ENCODE measurements at places on chromosomes 7 and 10.

GRCh38 chr10:85008488-85009184 lies 680.2 kb downstream of the CCSER2 start:
- DNase-seq, result no peak

DNA sequence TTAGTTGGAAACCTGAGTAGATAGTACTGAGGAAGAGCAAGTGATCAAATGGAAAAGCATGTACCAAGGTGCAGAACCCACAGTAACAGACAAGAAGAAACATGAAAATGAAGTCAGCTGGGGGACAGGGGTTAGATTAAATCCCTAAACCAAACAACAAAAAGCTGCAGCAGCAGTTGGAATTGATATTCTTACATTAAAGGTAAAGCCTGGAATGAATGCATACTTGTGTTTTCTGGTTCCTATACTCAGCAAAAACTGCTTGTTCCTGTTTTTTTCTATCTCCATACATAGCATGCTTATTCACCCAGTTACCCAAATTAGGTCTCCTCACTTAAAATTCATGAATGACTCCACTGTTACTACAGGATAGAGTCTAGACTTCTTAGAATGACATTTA lies 92.4 kb downstream of the TPST1 start:
- no peak for DNase-seq

GRCh38 chr10:129553928-129554327 lies 86.9 kb downstream of the MGMT start:
- no peak for DNase-seq

GRCh38 chr10:102620591-102621442 lies 23.5 kb upstream of the TRIM8 start:
- DNase-seq, result no peak

- DNase-seq, result no peak
Measured at GRCh38 chr7:10439027-10439426, 534.6 kb upstream of the PHF14 start.

DNA sequence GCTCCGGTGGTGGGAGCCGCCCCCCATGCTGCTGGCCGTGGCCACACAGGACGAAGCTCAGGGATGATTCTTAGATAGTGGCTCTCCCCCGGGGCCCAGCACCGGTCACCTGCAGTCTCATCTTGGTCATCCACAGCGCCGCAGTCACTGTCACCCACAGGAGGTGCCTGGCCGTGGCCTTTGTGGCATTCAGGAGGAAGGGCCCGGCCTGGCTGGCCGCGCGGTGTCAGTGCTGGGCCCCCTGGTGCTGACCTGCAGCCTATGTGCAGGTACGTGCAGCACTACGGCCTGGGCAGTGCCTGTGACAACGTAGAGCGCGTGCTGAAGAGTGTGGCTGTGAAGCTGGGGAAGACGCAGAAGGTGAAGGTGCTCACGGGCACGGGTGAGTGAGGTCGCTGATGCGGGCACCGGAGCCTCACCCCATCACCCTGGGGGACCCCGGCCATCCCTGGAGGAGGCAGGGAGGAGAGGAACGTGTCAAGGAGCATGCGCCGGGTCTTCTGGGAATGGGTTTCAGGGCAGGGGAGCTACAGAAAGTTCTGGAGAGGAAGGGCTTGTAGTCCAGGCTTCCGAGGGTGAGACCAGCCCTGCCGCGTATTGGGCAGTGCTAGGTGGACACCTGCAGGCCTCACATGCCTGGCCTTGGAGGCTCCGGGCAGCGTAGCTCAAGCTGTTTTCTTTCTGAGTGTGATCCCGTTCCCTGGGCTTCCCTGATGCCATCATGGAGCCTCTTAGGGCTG lies 5.0 kb downstream of the SPRN start:
- no peak for DNase-seq

GRCh38 chr7:63900394-63901203 lies 98.0 kb upstream of the ZNF722 start:
- peak; percentile 6 for DNase-seq

GRCh38 chr10:115417585-115418265 lies 324.6 kb downstream of the ATRNL1 start:
- peak; percentile 78 for DNase-seq

GRCh38 chr7:139104091-139104450 lies 5.4 kb downstream of the ZC3HAV1 start:
- DNase-seq, result no peak

- DNase-seq, result no peak
Measured at GRCh38 chr7:48551652-48552051, 372.7 kb upstream of the CDC14C start.

GRCh38 chr7:111992601-111993000 lies 213.6 kb downstream of the DOCK4 start:
- no peak for DNase-seq

- DNase-seq, result peak; percentile 9
Measured at GRCh38 chr10:55174419-55174818, 373.4 kb upstream of the PCDH15 start.

Data from HEK293T (cell line).